ENCODE measurements at places on chromosomes 5 and 9. TPM values are rescaled to one million over a fixed set of nuclear protein-coding genes. Genes with fewer than 3 reads are reported as not detected.

- DNase-seq = no peak
Observed at GRCh38 chr9:134555094-134555650, 86.4 kb upstream of the COL5A1 start.

DNA sequence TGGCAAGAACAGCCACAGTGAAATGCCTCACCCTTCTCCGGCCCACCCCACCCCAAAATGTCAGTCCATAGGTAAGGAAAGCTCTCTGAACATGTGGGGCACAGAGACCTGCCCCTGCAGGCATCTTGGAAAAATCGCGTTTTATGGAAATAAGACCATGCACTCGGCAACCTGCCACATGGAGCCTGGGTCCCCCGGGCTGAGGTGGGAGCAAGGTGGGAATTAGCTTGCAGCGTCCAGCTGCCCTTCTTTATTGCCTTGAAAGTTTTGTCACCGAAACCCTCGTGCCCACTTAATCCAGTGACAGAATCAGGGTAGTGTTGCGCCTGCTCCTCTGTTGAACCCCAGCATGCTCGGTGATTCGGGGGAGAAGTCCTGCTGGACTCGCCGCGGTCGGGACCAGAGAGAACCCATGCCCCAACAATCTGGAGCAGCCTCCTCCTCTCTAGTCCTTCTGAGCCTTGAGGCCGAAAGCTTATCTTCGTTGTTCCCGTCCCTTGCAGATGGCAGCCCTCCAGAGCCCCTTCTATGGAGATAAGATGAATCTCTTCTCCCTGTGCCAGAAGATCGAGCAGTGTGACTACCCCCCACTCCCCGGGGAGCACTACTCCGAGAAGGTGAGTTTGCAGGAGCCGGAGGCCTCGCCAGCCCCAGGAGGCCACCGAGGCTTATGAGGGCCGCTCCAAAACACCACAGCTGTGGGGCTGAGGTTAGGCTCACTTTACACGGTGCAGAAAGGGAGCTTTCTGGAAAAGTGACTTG is 67.9 kb downstream of the PSMB7 start:
- DNase-seq = no peak

Gene UBE2QL1
- 2.3 TPM for polyA plus RNA-seq

DNA sequence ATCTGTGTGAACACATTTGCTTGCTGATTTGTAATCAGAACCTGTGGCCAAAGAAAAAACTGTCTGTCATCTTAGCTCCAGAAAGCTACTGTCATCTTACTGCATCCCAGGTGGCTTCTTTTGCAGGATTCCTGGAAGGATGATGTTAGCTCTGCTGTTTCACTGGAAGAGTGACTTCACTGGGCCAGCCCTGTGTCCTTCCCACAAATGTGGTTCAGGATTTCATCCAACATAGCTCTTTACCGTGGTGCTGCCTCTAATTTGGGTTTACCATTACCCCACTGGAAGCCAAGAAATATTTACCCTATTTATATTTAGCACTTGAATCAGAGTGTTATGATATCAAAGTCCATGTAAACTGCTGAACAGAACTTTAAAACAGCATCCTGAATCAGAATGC is 501.0 kb downstream of the GADD45G start:
- no peak for DNase-seq

GRCh38 chr5:29307478-29307877 is 1886.0 kb upstream of the CDH6 start:
- DNase-seq = no peak

Gene PCDHB9
- polyA plus RNA-seq = 3.2 TPM

- no peak for DNase-seq
Observed at GRCh38 chr5:61953913-61954312, 352.1 kb upstream of the KIF2A start.

Gene LCN1
- polyA plus RNA-seq = not detected

GRCh38 chr5:87539839-87540238 is 127.1 kb upstream of the CCNH start:
- DNase-seq = no peak

- no peak for DNase-seq
Observed at GRCh38 chr5:27377626-27378025, 339.2 kb upstream of the CDH9 start.

DNA sequence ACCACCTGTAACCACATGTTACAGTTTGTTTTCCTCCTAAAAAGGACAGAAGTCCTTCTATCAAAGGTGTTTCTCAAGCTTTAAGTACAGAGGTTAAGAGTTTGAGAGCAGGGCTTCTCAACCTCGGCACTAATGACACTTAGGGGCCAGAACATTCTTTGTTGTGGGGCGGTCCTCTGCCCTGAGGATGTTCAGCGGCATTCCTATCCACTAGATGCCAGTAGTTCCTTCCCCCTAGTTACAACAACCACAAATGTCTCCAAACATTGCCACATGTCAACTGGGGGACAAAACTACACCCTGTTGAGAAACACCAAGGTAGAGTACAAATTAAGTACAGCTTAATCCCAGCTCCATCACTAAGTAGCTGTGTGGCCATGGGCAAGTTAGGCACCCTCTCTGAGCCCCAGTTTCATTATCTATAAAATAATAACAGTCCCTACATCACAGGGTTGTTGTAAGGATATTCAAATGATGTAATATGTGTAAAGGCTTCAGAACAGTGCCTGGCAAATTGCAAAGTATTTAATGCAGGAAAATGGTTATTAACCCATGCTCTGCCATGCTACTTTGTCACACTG is 44.6 kb downstream of the PIP5K1B start:
- DNase-seq = no peak

Gene CBY3
- polyA plus RNA-seq = 0.61 TPM

Gene GHR
- 24.1 TPM for polyA plus RNA-seq

Gene LCP2
- 7.4 TPM for polyA plus RNA-seq

- no peak for DNase-seq
Observed at GRCh38 chr9:93084471-93084881, 11.5 kb upstream of the CARD19 start.

DNA sequence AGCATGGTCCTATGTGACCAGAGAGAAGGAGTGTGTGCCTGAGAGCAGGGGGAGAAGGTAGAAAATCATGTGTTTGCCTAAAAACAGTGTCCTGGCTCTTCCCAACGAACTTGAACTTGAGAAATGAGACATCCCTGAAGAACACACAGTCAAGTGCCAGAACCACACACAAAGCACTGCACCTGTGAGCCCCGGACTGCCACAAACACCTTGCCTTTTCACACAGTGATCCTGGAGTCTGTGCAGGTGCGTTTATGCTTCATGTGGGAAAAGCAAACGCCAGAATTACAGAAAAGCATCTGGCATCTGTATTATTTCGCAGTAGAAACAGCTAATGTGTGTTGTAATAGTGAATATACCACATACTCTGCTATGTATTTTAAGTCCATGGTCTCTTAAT is 9.3 kb downstream of the CTNND2 start:
- DNase-seq = no peak

DNA sequence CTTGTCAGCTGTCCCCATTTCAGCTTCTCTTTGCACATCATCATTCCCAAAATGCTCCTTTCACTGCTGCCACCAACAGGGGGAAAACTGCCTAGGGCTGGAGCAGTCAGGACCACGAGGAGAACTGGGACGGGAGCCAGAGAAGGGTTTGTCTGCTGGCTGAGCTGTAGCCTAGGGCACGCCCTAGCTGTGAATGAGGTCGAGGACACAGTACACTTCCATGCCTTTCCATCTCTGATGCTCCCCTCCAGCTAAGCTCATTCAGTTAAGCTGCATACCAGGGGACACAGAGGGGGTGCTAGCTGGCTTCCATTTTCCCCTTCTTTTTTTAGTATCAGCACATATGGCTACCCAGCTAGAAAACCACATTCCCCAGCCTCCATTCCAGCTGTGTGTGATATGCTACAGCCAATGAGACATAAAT is 64.7 kb downstream of the STK10 start:
- DNase-seq = peak; percentile 65

Gene PCDHGB3
- polyA plus RNA-seq = 1.8 TPM

DNA sequence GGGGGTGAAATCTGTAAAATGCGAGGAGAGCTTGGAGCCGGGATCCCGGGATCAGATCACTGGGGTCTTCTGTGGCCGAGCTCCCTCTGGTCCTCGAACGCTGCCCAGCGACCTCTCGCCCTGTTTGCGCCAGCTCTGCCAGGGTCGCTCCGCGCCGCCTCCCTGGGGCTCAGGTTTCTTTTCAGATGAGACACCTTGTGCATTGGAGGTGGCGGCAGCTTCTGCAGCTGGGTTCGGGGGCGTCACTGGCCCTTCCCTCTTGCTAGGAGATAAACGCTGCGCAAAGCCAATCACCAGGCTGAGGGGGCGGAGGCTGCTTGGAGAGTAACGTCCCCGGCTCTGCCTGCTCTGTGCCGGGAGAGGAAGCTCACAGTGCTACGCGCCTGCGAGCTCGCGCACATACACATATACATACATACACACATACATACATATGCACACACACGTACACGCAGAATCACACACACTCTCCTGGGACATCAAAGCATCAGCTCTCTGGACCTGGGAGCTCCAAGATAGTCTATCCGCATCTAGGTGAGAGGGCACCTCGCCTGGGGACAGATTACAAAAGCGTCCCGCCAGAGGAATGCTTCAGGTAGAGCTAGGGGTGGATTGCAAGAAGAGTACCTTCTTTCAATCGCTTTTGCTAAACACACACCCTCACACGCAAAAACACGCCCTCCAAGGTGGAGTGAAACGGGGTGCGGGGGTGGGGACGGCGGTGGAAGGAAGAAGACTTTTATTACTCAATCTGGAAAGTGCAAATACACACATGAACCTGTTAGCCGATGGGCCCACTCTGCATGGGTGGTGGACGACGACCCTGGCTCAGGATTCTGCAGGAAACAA is at the start of gene ST8SIA4:
ST8SIA4 (minus strand) TSS at position 244 of the 849 bp plus-strand sequence. CDS start 327 bp downstream, outside the sequence.
- peak; percentile 83 for DNase-seq

- DNase-seq = no peak
Observed at GRCh38 chr9:123064716-123065115, 31.2 kb downstream of the GPR21 start.

GRCh38 chr5:139651043-139651834 is 3.1 kb downstream of the CXXC5 start:
- no peak for DNase-seq

DNA sequence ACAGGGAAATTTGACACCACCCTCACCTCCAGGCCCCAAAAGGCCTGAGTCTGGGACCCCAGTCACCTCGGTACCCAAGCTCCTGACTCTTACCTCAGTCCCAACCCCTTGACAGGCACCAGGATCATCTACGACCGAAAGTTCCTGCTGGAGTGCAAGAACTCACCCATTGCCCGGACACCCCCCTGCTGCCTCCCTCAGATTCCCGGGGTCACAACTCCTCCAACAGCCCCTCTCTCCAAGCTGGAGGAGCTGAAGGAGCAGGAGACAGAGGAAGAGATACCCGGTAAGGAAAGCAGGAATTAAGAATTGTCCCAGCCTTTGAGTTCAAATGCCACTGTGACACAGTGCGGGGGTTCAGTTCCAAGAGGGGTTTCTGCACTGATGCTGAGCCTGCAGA is 1.3 kb downstream of the EIF4EBP3 start:
- no peak for DNase-seq

GRCh38 chr5:72816284-72817075 is at the start of gene TNPO1:
Gene TNPO1 (plus strand): TSS chr5:72816661. CDS start chr5:72816738, 77 bp downstream.
- peak; percentile 95 for DNase-seq

Gene OBP2B
- polyA plus RNA-seq = not detected

DNA sequence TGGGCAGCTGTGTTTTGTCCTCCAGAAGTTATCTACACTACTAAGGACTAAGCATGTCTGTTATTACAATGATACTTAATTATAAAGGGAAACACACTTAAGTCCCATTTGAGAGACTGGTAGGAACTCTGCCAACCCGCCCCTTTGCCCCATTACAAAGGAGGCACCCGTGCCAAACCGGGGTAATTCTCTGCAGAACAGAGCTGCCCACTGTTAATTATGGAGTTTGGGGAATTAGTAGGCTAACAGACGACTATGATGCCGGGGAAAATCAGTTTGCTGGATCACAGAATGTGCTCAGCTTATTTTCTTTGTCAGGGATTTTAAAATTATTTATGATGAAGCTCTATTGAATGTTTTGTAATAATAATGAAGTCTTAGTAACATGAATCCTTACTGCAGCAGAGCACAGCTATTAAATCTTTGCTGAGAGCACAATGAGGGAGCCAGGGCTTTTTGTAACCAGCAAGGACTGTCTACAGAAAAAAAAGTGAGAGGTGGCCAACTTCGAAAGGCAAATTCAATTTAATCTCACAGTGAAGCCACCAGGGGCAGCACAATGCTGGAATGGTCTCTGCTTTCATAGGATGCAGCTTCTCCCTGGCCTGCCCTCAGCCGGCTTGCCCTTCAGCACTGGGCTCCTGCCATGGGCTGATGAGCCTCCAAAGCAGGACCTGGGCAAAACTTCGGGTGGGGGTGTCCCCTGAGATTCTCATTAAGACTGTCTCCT is 134.5 kb downstream of the GNAQ start:
- DNase-seq = no peak
